ENCODE measurements at places on chromosomes 16 and 17. TPM values are rescaled to one million over a fixed set of nuclear protein-coding genes. Genes with fewer than 3 reads are reported as not detected.

DNA sequence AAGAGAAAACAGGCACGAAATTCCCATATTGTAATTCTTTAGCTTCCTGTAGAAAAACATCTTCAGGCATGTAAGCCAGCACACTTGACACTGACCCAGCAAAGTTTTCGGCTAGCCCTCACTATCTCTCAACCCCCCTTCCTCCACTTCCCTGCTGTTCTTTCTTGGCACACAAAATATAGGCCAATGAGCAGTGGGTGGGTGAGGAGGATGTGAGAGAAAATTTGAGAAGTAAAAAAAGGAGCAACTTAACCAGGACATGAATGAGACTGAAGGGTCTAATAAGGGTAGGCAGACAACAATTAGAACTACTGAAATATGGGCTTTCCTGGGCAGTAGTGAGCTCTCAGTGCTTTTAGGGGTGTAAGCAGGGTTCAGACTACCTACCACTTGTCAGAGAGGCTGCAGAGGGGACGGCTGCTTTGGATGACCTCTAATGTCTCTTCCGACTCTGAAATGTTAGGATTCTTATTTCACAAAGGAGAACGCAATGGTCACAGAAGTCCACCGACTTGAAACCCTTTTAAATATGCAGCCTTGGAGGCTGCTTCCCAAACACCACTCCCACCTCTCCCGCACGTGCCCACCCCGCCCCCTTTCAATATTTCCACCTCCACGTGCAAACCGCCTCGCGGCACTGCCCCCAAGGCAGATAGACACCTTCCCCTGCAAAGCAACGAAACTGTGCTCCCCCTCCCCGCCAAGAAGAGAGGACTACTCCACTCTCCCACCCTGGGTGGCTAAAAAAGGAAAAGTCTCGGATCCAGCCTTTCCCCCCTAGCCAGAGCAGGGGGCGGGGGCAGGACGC is 889 bp downstream of the MBTD1 start:
- DNase-seq: peak; percentile 17

DNA sequence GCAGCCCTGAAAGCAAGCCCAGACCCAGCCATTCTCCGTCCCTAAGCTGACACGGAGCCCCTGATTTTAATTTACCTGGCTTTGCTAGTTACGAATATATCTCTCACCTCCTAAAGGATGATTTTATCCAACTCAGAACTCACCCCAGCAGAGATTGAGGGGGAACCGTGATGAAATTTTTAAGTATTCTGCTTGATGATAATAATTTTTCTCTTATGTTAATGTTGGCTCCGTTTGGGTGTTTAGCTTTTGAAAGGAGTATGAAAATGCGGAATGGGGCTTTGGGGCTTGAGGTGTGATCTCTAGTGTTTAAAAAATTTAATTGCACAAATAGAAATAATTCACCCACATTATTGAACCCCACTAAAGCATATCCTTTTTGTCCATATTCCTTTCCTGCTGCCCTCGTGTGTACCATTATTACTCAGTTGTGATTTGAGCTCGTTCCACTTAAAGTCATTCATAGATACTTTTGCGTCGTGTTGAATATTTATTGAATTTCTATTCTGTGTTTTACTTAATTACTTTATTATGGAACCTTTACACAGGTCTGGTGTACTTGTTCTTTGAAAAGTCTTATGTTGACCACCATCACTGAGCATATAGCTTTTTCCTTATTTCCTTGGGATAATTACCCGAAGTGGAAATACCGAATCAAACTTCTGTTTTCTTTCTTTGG is 775 bp downstream of the PRPSAP2 start:
- DNase-seq: no peak

DNA sequence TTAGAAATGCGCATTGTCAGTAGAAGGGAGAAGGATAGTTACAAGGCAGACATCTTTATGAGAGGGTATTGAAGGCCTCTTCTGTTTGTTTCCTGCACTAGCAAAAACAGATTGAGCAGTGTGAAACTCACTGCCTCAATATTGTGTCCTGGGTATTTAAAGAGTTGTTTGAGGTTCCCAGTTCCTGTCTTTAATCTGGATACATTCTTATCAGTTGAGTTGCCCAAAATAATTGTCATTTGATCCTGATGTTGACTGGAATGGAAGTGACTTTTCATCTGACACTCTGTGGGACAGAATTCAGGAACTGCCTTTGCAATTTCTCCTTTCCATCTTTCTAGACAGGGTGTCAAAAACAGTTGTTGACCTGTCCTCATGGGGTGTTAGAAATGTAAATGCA is 1.7 kb downstream of the ATP6V0A1 start:
- no peak for DNase-seq

GRCh38 chr17:50681263-50682200 is 26.2 kb downstream of the ANKRD40 start:
- no peak for DNase-seq

DNA sequence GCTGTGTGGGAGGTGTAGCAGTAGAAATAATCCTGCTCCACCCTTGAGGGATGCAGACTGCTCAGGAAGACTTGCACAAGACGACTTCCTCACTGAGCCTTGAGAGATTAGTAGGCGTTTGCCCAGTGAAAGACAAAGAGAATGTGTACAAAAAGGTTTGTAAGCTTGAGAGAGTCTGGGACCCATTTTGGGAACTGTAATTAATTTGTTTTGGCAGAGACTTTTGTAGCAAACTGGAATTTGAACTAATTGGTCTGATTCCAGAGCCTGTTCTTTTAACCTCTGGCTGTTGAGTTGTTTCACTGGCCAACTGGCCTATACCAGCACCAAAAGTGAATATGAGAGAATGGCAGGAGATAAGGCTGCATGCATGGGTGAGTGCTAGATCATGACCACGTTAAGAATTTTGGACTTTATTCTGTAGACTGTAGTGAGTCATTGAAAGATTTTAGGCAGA is 75.5 kb downstream of the AATF start:
- no peak for DNase-seq

- no peak for DNase-seq
Observed at GRCh38 chr17:32258383-32259140, 7.1 kb upstream of the RHBDL3 start.

GRCh38 chr16:84692451-84693214 is 7.2 kb upstream of the USP10 start:
- no peak for DNase-seq

GRCh38 chr16:89123001-89123830 is 29.6 kb downstream of the ACSF3 start:
- DNase-seq: no peak

Gene CCDC92B
- total RNA-seq: 0.26 TPM

GRCh38 chr16:69724981-69725479 is 1.3 kb downstream of the NQO1 start:
- no peak for DNase-seq

DNA sequence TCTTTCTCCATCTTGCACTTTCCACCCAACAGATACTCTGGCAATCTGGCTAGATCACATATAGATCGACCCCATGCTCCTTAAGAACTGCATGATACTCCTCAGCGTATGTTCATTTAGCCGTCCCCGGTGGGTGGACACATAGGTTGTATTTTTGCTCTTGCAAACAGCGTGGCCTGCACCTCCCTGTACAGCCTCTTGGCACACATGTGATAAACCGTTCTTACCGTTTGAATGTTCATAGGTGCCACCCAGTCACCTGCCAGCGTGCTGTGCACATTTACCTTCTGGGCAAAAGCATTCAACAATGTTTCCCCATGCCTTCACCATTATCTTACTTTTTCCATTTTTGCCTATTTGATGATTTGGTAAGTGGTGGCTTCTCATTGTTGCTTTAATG is 6.2 kb downstream of the TNP2 start:
- DNase-seq: no peak

DNA sequence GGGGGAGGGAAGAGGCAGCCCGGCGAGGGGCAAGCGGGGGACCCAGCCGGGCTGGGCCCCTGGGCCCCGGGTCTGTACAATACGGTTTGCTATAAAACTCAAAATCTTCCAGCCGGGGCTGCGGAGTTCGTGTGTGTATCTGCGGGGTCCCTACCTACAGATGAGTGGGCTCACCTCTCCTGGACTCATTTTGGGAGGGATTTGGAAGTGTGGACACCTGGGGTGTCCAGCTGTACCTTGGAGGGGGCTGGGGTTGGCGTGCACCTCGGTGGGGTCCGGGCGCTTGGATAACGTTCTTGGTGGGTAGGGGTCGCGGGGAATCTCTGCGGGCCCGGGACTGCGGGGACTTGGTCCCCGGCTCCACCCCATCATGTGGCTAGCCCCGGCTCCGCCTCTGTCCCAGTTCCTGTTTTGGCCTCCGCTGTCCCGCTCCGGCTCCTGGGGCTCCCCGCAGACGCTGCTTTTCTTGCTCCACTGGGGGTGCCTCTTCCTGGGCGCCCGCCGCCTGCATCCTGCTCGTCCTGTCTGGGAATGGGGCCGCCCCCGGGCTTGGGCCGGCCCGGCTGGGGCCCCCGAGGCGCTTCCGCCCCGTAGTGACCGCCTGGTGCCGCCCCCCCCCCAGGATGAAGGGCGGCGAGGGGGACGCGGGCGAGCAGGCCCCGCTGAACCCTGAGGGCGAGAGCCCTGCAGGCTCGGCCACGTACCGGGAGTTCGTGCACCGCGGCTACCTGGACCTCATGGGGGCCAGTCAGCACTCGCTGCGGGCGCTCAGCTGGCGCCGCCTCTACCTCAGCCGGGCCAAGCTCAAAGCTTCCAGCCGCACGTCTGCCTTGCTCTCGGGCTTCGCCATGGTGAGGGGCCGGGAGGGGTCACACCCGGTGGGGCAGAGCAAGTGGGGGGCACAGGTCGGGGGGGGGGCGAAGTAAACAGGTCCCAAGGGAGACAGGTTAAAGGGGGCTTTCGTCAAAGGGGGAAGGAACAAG is at the start of gene ORAI3:
ORAI3 (plus strand) TSS at position 402 of the 983 bp plus-strand sequence; CDS start at position 624, 222 bp downstream.
- DNase-seq: peak; percentile 72

DNA sequence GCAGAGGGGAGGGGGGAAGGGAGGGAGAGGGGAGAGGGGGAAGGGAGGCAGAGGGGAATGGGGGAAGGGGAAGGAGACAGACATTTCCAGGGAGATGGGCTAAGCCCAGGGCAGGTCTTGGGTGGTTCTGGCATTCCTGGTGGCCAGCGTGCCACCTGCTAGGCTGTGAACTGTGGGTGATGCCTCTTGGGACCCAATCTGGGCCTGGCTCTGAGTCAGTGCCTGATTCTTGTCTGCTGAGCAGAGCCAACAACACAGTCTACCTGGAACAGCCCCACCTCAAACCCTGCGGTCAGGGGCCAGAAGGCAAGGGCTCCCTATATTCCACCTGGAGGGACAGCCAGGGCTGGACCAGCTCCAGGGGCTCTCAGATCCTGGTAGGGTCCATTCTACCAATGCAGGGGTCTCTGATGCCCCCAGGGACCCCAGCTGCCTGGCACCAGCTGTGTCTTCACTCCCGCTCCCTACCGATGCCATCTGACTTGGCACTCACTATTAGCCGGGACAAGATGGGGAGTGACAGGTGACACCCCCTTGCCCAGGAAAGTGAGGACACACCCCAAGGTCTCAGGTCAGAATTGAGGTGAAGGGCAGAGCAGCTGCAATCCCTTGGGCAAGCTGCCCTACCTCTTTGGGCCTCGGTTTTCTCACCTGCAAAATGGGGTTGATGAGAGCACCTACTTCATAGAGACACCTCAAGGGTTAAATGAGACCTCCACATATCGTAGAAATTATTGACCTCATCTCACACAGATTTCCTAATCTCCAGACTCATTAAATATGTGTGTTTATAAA is 87.2 kb downstream of the LITAF start:
- no peak for DNase-seq

Gene EMC8
- 16.3 TPM for total RNA-seq

Gene TNFRSF17
- total RNA-seq: not detected

GRCh38 chr17:51933647-51934046 is 224.9 kb downstream of the CA10 start:
- DNase-seq: no peak

Gene SBK1
- 1.3 TPM for total RNA-seq

- peak; percentile 35 for DNase-seq
Observed at GRCh38 chr17:72249441-72249840, 128.6 kb downstream of the SOX9 start.

- no peak for DNase-seq
Observed at GRCh38 chr16:70701036-70701435, 15.2 kb upstream of the MTSS2 start.

DNA sequence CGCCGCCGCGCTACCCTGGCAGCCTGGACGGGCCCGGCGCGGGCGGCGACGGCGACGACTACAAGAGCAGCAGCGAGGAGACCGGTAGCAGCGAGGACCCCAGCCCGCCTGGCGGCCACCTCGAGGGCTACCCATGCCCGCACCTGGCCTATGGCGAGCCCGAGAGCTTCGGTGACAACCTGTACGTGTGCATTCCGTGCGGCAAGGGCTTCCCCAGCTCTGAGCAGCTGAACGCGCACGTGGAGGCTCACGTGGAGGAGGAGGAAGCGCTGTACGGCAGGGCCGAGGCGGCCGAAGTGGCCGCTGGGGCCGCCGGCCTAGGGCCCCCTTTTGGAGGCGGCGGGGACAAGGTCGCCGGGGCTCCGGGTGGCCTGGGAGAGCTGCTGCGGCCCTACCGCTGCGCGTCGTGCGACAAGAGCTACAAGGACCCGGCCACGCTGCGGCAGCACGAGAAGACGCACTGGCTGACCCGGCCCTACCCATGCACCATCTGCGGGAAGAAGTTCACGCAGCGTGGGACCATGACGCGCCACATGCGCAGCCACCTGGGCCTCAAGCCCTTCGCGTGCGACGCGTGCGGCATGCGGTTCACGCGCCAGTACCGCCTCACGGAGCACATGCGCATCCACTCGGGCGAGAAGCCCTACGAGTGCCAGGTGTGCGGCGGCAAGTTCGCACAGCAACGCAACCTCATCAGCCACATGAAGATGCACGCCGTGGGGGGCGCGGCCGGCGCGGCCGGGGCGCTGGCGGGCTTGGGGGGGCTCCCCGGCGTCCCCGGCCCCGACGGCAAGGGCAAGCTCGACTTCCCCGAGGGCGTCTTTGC is 3.1 kb downstream of the HIC1 start:
- DNase-seq: no peak

Gene TSPAN10
- total RNA-seq: 1.0 TPM

GRCh38 chr16:89700649-89701424 is 668 bp downstream of the SPATA2L start:
- peak; percentile 86 for DNase-seq

DNA sequence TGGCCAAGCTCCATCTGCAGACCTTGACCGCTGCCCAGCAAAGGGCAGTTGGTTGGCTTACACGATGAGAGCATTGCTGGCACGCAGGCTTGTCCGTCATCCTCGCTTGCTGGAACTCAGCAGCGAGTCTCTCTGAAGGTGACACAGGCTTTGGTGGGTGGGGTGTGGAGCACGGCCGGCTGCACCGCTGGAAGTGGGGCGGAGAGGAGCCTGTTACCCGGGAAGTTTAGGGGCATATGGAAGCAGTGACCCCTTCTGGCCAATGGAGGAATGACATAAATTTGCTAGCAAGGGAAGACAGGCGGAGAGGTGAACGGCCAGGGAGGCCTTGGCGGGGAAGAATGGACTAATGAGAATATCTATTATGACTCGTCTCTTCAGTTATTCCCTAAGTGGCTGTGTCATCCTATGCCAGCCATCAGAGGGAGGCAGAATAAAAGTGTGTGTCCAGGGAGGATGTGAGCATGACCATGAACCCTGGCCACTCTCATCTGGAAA is 65.9 kb upstream of the SDK2 start:
- DNase-seq: peak; percentile 66

Gene TMEM238L
- total RNA-seq: not detected

- no peak for DNase-seq
Observed at GRCh38 chr16:73154063-73154870, 106.3 kb upstream of the ZFHX3 start.

GRCh38 chr16:30902029-30902972 is 5.9 kb downstream of the CTF1 start:
- peak; percentile 77 for DNase-seq

Measured in body of pancreas (tissue), 4 donors.